ENCODE measurements at places on chromosomes 6 and 20.
A peak's percentile ranks its signal among the peaks of the same experiment; 100 is the strongest.

- DNase-seq: no peak
Observed at GRCh38 chr6:66866801-66867200, 1159.8 kb upstream of the EYS start.

GRCh38 chr20:2022163-2022562 is 28.3 kb upstream of the PDYN start:
- DNase-seq: no peak

GRCh38 chr20:54208548-54209176 is 775 bp downstream of the PFDN4 start:
- DNase-seq: no peak

DNA sequence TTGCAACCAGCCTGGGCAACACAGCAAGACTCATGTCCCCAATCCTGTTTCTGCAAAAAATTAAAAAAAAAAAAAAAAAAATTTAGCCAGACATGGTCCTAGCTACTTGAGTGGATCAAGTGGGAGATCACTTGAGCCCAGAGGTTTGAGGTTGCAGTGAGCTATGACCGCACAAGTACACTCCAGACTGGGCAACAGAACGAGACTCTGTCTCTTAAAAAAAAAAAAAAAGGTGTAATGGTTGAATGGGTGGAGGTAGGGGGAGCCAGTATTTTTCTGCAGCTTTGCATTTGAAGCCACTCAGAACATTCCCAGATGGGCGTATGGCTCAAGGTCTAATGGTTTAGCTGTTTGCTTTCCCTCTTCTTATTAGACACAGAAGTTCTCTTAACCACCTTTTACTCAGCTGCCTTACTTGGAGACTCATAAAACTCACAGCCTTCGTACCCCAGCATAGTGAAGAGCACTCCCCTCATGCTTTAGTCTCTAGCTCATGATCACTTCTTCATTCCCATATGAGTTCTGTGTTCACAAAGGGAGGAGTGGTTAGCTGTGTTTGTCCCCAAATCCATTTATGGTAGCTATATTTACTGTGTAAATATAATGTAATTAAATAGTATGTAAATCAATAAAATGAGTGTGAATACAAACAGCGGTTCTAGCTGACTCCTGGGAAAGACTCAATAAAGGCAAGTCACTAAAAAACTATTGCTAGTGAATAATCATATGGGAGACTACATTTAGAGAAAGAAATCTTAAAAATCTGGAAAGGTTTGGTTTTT is 9.0 kb downstream of the FKBP1A start:
- no peak for DNase-seq

DNA sequence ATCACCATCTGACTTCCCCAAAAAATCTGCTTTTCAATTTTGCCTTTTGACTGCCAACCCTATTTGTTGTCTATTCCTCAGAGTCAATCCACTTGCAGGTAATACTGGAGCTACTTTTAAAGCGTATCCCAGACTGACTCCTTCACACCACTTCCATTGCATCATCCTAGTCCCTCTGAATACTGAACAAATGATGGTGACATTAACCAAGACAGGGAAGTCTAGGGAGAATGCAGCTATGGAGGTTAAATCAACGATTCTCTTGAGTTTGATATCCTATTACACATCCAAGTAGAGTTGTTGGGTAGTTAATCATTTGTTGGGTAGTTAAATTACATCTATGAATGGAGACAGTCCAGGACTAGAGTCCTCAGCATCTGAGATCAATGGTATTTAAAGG is 2.0 kb downstream of the OGFRL1 start:
- DNase-seq: no peak

DNA sequence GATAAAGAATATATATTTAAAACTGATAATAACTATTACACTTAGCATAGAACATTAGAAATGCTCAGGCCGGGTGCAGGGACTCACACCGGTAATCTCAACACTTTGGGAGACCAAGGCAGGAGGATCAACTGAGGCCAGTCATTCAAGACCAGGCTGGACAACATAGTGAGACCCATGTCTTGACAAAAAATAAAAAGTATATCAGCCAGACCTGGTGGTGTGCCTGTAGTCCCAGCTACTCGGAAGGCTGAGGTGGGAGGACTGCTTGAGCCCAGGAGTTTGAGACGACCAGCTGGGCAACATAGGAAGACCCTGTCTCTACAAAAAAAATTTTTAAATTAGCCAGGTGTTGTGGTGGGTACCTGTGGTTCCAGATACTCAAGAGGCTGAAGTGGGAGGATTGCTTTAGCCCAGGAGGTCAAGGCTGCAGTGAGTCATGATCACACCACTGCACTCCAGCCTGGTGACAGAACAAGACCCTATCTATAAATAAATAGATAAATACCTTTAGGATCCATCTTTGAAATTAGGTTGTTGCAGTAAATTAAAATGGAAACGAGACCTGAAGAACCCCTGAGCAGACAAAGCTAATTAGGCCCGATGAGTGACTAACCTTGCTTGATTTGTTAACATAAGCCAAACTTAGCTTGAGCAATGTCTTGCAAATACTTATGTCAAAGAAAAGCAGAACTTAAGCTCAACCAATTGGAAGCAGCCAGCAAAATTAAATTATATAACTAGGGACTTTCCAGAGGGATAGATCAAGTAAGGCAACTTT is 75.8 kb upstream of the E2F3 start:
- DNase-seq: no peak

DNA sequence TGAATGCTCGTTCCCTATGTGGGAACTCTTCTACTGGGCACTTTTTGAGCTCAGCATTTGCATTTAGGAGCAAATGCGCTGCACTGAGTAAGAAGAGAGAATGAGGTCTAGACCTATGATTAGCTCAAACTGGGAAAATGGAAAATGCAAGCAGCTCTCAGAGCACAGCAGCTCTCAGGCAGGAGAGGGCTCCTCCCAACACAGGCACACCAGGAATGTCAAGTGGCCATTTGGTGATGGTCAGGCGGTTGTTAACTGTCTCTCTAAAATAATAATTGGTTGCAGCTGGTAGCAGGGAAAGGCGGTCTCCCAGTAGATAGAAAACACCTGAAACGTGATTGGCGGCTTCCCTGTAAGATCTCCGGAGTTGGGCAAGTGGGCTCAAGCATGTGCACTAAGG is 162.0 kb upstream of the ECI2 start:
- DNase-seq: no peak

- no peak for DNase-seq
Observed at GRCh38 chr20:61769286-61769832, 296.3 kb downstream of the TAF4 start.

DNA sequence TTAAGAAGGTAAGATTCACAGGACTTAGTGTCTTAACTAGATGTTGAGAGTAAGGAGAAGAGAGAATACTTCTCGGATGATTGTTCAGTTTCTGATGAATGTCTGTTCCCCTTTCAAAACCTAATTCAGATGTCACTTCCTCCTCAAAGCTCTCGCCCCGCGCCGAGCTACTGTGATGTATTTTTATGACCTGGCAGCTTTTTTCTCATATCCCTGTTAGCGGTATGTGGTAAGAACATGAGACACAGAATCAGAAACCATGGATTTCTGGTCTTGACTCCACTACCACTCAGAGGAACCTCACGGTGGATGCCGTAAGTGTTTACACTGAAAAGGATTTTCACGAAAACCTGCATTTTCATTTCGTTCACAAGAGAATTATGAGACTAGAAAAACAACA is 48.4 kb downstream of the CEP43 start:
- peak; percentile 53 for DNase-seq

- DNase-seq: no peak
Observed at GRCh38 chr6:95866732-95867131, 149.0 kb upstream of the FUT9 start.

DNA sequence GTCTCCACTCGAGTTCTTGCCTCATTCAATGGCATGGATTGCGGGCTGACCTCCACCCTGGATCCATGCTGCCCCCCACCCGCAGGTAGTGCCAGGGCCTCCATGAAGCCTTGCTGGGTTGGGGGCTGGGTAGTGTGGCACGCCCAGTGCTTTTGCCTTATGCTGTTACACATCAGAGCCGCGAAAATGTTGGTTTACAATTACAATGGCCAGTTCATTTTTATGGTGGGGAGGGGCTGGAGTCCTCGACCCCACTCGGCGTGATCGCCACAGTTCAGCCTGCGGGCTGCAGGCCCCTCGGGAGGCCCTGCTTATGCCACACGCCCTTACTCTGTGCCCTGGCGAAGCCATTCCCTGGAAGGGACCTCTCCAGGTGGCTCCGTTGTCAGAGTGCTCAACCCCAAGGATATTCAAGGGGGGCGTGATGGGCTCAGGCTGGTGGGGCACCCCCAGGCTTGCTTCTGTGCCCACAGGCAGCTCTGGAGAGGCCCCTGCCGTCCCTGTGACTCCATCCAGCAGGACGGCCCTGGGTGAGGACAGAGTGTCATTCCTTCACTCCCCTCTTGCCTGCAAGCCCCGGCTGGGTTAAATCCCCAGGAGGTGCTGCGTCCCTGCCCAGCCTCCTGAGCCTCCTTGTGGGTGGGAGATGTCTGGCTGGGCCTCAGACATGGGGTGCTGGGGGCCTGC is 14.8 kb downstream of the ITPA start:
- no peak for DNase-seq

DNA sequence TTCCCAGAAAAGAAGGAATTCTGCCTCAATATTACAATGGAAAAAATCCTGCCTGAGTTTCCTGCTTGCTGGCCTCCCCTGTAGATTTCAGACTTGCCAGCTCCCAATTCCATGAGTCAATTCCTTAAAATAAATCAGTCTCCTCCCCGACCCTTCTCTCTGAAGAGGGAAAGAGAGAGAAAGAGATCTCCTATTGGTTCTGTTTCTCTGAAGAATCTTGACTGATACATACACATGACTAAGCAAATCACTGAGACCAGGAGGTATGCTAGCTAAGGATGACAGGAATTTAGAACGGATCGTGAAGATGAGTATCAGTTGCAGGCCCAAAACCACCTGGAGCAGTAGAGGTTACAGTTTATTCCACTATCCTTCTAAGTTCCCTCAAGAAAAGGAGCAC is 11.3 kb upstream of the RBM24 start:
- no peak for DNase-seq

DNA sequence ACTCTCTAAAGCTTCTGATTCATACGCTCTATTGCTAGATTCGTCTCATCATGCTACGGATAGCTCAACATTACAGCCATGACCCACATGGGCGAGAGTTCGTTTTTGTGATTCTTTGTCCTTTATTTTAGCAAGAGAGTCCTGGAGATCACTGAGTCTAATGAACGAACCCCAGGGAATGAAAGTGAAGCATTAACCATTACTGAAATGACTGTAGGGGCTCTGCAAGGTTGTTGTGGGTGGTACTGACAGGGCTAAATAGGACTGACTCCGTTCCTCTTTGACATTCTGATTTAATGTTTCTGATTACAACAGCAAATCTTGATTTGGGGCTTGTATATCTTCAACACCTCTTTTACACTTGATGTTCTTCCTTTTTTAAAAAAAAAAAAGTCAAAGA is 13.7 kb upstream of the RTF2 start:
- DNase-seq: no peak

GRCh38 chr6:12439296-12439695 is 149.1 kb downstream of the EDN1 start:
- DNase-seq: no peak

DNA sequence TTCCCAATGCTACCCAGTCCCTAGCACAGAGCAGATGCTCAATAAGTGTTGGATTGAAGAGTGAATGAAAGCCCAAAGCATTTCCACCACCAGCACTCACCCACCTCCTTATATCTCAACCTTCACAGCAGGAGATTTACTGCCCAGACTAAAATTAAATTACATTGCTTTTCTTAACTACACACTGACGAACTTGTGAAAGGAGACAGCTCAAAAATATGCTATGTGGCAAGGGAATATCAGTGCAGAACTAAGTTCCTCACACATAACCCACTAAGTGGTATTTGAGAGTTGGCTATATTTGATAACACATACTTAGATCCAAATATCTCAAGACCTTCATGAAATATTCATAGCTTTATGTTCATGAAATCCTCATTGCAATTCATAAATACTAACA is 137.7 kb downstream of the FRK start:
- no peak for DNase-seq

DNA sequence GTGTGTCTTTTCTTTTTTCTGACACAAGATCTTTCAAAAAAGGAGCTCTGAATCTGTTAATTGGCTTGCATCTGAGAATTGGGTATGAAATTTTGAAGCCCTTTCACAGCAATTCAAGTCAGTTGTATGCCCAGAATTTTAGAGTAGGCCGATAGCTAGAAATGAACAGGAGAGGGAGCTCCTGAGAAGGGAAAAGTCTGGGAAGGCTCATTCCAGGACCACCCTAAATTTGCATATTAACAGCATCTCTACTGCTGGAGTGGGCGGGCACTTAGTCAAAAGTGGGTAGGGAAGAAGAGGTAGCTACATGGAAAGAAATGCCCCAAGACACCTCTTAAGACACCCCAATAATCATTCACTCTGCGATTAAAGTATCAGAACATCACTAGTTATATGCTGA is 928.3 kb downstream of the TBC1D32 start:
- no peak for DNase-seq

DNA sequence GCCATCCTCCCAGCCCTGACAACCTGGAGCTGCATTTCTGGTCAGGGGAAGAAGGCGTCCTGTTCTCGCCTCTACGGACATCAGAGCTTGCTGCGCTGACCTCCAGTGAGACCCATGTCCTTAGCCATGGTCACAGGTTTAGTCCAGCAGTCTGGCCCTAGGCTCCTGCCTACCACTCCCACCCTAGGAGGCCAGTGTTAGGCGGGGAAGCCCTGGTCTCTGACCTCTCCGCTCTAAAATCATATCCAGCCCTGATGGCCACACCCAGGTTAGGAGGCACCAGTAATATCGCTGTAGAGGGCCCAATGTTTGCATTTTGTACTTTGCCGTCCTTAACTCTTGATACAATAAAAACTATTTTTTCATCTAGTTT is 1.2 kb upstream of the HTR1B start:
- no peak for DNase-seq

- DNase-seq: no peak
Observed at GRCh38 chr6:22631091-22631490, 61.7 kb downstream of the HDGFL1 start.

Data from CD8-positive, alpha-beta T cell (primary cell).